ENCODE measurements at places on chromosomes 11 and 22.

GRCh38 chr22:50620593-50621355 is 7.2 kb downstream of the ARSA start:
- DNase-seq, result peak; percentile 79

GRCh38 chr22:27388090-27388600 is 413.4 kb downstream of the MN1 start:
- DNase-seq, result no peak

DNA sequence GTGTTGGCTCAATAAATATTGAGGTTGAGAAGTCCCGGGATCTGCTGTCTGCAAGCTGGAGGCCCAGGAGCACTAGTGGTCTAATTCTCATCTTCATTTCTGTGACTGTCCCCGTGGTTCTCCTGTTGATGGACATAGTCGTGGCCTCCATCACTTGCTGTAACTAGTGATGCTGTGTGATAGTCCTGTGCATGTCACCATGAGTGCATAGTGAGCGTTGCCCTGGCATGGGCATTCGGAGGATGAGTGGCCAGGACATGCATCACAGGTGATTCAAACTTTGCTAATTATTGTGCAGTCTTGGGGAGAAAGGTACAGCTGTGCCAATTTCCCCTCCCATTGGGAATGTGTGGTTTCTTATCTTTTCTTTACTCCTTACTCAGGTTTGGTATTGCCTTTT is 902.2 kb downstream of the BRD1 start:
- no peak for DNase-seq

DNA sequence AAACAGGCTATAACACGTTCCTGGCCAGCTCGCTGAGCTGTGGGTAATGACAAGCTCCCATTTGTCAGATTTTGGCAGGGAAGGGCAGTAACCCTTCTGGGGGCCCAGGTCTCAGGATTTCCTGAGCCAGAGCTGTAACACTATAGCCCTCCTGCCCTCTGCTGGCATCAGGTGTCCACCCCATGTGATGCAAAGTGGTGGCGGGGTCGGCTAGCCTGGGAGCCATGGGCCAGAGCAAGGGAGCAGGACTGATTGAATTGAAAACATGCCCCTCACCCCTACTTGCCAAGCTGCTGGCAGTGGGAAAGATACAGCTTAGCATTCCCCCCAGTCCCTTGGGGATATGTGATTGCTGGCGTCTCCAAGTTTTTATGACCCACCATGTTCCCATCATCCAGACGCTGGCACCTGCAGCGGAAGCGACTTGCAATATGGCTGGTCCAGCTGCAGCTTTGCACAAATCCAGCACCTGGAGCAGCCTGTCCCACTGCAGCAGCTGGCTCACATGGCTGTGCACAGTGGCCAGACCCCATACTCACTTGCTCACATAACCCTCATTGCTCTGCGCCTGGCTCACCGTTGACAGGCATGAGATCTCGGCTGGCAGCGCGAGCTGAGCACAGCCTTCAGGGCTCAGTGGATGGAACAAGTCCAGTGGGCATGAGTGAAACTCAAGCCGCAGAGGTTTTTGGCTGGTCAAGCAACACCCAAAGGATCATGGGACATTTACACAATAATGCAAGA is 1147.8 kb downstream of the JRKL start:
- no peak for DNase-seq

- DNase-seq, result no peak
Observed at GRCh38 chr22:37684803-37685615, 1.1 kb upstream of the NOL12 start.
